ENCODE measurements at places on chromosomes 16 and 17. TPM values are rescaled to one million over a fixed set of nuclear protein-coding genes. Genes with fewer than 3 reads are reported as not detected.

DNA sequence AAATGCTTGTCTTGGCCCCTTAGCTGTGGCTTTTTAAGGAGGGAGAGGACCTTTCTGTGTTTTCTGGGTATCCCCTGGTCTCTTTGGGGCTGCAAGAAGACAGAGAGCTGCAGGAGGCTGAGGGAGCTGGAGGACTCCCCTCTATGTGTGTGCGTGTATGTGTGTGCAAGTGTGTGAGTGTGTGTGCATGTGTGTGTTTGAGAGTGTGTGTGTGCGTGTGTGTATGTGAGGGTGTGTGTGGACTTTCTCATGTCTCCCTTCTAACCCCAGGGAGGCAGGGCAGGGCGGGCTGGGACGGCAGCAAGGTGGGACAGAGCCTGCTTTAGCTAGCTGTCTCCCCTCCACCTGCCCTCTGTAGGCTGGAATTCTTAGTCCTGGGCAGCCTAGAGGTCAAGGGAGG, 1.9 kb downstream of the PRSS54 start:
- DNase-seq = no peak
- no peaks in the 10 kb centered on the region for H3K27me3 ChIP-seq
- H3K4me3 ChIP-seq = no peak overlapping the region
- no peak overlapping the region for H3K27ac ChIP-seq
- no peaks in the 10 kb centered on the region for H3K36me3 ChIP-seq

The CCL3 gene
- 0.33 TPM for total RNA-seq

DNA sequence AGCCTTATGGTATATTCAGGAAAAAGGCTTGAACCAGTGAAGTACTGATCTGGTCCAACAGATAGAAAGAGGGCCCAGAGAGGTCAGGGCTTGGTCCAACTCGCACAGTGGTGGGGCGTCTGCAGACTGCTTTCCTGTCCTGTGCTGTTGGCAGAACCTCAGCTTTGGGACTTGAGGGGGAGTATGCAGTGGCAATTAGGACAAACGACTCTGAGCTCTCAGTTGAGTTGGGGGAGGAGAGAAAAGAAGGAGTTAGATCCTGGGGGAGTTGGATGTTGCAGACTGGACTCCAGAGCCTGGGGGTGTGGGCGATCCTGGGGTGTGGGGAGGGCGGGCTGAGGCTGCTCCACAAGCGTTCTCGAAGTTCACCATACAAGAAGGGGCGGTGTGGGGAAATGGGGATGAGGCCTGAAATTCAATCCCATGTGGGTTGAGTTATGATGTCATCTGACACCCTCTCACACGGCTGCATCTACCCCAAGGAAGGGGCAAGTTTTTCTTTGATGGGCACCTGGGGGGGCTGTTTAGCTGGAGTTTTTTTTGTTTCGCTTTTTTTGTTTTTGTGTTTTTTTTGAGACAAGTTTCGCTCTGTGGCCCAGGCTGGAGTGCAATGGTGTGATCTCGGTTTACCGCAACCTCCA, 14.6 kb downstream of the GRB7 start:
- no peaks in the 10 kb centered on the region for H3K36me3 ChIP-seq
- peaks cover 25% of the 10 kb centered on the region for H3K4me1 ChIP-seq
- H3K27me3 ChIP-seq = no peaks in the 10 kb centered on the region
- no peak overlapping the region for H3K4me3 ChIP-seq
- H3K27ac ChIP-seq = no peak overlapping the region
- no peak for DNase-seq

GRCh38 chr17:31919802-31920525, 16.8 kb upstream of the SUZ12 start:
- no peak for DNase-seq
- H3K4me1 ChIP-seq = peaks cover 4% of the 10 kb centered on the region
- H3K27me3 ChIP-seq = peaks cover 35% of the 10 kb centered on the region
- no peak overlapping the region for H3K27ac ChIP-seq

DNA sequence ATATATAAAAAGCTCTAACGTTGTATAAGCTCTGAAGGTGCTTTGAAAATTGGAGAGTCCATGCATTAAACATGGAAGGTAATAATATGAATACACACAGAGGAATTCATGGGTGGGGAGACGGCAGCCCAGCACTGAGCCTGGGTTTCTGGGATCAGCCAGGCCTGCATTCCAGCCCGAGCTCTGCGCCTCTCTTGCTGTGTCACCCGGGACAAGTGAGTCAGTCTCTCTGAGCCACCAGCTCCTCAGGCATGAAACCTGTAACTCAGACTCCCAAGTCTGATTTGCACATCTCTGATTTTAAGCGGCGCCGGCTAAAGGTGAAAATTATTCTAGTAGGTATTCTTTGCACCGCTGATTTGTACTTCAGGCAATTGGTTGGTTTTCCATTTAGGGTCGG, 238.8 kb downstream of the MRTFB start:
- peaks cover 81% of the 10 kb centered on the region for H3K4me1 ChIP-seq
- H3K27ac ChIP-seq = peak overlapping the region; percentile 93
- no peaks in the 10 kb centered on the region for H3K27me3 ChIP-seq
- DNase-seq = no peak
- H3K36me3 ChIP-seq = no peaks in the 10 kb centered on the region
- peak overlapping the region; percentile 35 for H3K4me3 ChIP-seq

The RND2 gene
- 2.7 TPM for total RNA-seq

DNA sequence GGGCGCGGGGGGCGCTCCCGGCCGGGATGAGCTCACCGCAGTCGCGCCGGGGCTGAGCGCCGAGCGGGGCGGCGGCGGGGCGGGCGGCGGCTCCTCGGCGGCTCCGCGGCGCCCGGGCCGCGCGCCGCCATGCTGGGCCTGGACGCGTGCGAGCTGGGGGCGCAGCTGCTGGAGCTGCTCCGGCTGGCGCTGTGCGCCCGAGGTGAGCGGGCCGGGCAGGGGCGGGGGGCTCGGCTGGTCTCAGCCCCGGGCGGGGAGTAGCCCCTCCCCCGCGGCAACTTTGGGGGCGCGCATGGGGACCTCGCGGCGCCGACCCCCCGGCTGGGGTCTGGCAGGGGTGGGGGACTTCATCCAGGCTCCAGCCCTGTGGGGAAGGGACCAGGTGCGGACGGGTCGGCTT, at the start of gene ARHGDIG:
ARHGDIG (plus strand) TSS at position 40 of the 400 bp plus-strand sequence; CDS start at position 130, 90 bp downstream.
- no peaks in the 10 kb centered on the region for H3K36me3 ChIP-seq
- peak within 1 kb of the TSS; percentile 42 for H3K4me3 ChIP-seq
- peaks cover 25% of the 10 kb centered on the region for H3K4me1 ChIP-seq
- peaks cover 41% of the 10 kb centered on the region for H3K27me3 ChIP-seq

GRCh38 chr16:6363396-6363795, 969.2 kb upstream of the RBFOX1 start:
- no peak overlapping the region for H3K27ac ChIP-seq
- H3K36me3 ChIP-seq = no peaks in the 10 kb centered on the region
- no peak overlapping the region for H3K4me3 ChIP-seq
- no peaks in the 10 kb centered on the region for H3K4me1 ChIP-seq

DNA sequence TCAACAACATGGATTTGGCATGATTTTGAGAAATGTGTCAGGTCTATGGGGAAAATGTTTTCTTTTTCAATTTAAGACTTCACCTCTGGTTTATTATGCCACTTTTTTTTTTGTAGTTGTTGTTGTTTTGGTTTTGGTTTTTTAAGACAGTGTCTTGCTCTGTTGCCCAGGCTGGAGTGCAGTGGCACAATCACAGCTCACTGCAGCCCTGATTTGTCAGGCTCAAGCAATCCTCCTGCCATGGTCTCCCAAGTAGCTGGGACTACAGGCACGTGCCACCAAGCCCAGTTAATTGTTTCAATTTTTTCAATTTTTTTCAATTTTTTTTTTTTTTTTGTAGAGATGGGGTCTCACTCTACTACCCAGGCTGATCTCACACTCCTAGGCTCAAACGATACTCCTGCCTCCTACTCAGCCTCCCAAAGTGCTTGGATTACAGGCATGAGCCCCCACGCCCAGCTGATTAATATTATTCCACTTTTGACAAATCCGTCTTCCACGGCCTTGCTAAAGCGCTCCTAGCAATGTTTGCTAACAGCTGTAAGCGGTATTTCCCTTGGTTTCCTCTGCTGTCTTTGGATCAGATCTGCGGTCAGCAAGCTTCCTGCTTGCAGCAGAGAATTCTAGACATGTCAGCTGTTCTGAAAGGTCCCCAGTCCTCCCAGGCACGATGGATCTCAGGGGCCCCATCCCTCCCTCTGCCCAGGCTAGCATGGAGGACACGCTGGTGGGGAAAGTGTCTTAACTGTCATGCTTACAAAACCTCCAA, 7.0 kb upstream of the MILR1 start:
- H3K27ac ChIP-seq = peak overlapping the region; percentile 44
- H3K27me3 ChIP-seq = no peaks in the 10 kb centered on the region
- no peaks in the 10 kb centered on the region for H3K4me1 ChIP-seq
- no peaks in the 10 kb centered on the region for H3K36me3 ChIP-seq

The KRT25 gene
- not detected for total RNA-seq

GRCh38 chr16:28062847-28063521, 530 bp downstream of the GSG1L start:
- H3K27ac ChIP-seq = no peak overlapping the region
- DNase-seq = no peak
- no peaks in the 10 kb centered on the region for H3K4me1 ChIP-seq
- H3K36me3 ChIP-seq = no peaks in the 10 kb centered on the region
- peak overlapping the region; percentile 44 for H3K4me3 ChIP-seq
- H3K27me3 ChIP-seq = peaks cover 20% of the 10 kb centered on the region

- DNase-seq = no peak
- no peaks in the 10 kb centered on the region for H3K36me3 ChIP-seq
- no peak overlapping the region for H3K27ac ChIP-seq
- H3K4me3 ChIP-seq = no peak overlapping the region
These were observed 2.9 kb downstream of the SMPD3 start for GRCh38 chr16:68445458-68445857.

DNA sequence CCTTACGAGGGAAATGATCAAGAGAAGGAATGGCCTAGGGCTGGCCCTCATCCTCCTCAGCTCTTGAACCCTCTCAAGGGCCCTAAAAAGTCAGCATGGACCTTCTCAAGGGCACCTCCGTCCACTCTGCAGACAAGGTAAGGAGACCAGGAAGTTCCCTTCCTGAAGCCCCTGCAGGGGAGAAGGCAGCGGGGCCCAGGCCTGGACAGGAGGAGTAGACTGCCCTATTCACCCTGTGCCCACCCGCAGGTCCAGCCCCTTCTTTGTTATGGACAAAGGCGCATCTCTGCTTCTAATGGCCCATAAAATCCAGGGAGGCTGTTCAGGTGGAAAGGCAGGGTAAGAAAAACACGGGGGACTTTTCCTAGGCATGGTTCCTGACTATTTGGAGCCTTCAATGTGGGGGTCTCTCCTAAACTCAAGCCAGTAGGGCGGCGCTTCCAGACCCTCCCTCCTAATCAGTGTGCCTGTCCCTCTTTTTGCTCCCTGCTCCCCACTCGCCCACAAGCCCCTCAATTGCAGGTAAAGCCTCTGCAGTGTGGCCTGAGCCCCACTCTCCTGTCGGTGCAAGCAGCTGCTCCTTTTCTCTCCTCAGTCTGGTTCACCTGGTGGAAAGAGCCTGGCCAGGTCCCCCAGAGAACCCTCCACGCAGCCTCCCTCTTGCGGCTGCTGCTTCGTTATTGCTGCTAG, 28.2 kb downstream of the AXIN2 start:
- H3K36me3 ChIP-seq = peaks cover 79% of the 10 kb centered on the region
- H3K27me3 ChIP-seq = no peaks in the 10 kb centered on the region
- no peak overlapping the region for H3K4me3 ChIP-seq
- H3K27ac ChIP-seq = peak overlapping the region; percentile 80

GRCh38 chr17:73696251-73696650, 52.0 kb upstream of the SDK2 start:
- no peak for DNase-seq
- no peak overlapping the region for H3K4me3 ChIP-seq
- no peaks in the 10 kb centered on the region for H3K36me3 ChIP-seq
- no peaks in the 10 kb centered on the region for H3K4me1 ChIP-seq
- no peaks in the 10 kb centered on the region for H3K27me3 ChIP-seq
- H3K27ac ChIP-seq = no peak overlapping the region

DNA sequence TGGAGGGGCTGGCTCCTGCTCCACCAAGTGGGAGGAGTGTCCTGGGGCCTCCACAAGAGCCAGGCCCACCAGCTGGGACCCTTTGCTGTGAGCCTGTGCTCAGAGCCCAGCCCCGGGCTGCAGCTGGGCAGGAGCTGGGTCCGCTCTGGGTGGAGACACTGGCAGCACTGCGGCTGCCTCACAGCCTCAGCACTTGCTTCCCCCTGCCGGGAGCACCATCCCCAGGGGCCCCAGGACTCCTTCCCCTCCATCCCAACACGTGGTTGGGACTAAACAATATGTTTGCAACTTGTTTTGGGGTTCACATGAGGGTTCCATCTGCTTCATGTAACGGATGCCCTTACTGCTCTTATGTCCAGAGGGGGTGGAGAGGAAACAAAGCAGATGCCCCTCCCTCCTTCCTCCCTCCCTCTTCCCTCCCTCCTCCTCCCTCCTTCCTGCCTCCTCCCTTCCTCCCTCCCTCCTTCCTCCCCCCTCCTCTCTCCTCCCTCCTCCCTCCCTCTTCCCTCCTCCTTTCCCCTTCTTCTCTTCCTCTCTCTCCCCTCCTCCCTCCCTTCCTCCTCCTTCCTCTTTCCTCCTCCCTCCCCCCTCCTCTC, 16.3 kb upstream of the CBFA2T3 start:
- H3K27ac ChIP-seq = no peak overlapping the region
- H3K27me3 ChIP-seq = no peaks in the 10 kb centered on the region
- no peak for DNase-seq
- no peaks in the 10 kb centered on the region for H3K36me3 ChIP-seq
- H3K4me3 ChIP-seq = no peak overlapping the region

The KRT33A gene
- not detected for total RNA-seq

DNA sequence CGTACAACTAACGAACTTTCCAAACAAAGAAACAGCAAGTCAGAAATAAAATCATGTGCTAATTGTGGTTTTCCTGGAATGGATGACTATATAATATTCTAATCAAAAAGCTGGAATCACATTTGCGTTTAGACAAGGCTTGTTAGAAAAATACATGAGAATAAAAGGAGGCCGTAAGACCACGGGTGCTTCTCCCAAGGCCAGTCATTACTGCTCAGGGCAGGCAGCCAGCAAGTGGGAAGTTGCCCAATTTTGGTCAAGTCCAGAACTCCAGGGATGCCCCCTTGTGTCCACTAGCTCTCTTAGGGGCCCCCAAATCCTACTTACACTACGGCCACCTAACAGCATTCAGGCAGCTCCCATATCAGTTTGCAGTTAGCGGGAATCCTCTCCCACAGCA, 25.9 kb upstream of the LYRM9 start:
- no peak overlapping the region for H3K4me3 ChIP-seq
- no peak overlapping the region for H3K27ac ChIP-seq

DNA sequence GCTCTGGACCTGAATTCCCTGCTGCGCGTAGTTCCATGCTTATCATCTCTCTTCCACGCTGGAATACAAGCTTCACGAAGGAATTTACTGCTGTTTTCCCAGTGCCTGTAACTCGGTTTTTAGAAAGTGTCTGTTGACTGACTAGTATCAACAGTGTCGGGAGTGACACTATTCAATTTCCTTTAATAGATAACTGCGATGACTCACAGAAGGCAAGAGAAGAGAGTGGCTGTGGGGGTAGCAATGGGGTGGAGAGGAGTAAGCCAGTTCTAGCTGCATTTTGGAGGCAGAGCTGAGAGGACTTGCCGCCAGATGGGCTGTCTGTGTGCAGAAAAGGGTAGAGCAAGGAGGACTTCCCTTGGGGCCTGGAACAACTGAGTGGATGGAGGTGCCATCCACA, 25.2 kb downstream of the B4GALNT2 start:
- H3K4me1 ChIP-seq = no peaks in the 10 kb centered on the region
- H3K27me3 ChIP-seq = no peaks in the 10 kb centered on the region
- DNase-seq = no peak
- no peak overlapping the region for H3K4me3 ChIP-seq

The MYH3 gene
- 2.4 TPM for total RNA-seq

The NHLRC4 gene
- 1.2 TPM for total RNA-seq

The GSG1L gene
- total RNA-seq = not detected

The NPIPA5 gene
- total RNA-seq = 35.5 TPM
